Renal pelvis (tissue), 12 donors: ENCODE measurements at places on chromosomes 4 and X. TPM values are rescaled to one million over a fixed set of nuclear protein-coding genes. Genes with fewer than 3 reads are reported as not detected.

DNA sequence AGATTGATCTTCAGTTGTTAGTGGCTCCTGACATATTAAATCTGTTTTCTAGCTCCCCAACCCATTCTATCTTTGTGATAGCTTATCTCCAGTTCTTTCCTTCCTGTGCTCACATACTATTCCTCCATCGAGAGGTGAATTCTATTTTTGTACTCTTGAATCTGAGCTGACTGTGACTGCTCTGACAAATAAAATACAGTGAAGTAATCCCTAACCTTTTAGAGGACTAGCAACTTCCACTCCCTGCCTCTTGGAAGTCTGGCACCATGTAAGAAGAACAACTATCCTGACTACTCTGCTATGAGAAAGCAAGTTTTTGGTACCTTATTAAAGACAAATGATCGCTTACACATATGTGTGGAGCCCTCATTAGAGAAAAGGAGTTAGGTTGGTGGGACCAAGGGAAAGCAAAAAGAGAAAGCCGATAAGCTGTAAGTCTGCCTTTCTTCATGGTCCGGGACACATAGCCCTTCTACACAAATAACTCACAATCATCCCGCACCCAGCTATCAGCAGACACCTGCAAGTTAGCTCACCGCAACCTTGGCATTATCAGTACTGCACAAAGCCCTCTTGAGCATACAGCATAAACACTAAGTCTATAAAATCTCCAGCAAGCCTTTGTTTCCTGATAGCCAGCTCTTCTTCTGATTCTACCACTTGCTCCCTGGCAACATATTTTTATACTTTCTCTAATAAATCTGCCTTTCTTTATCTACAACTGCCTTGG lies 13.5 kb upstream of the PPM1K start:
- no peak for DNase-seq

The BEX5 gene
- polyA plus RNA-seq, result 10.0 TPM

GRCh38 chr4:76091052-76091451 lies 16.5 kb downstream of the ART3 start:
- no peak for DNase-seq

DNA sequence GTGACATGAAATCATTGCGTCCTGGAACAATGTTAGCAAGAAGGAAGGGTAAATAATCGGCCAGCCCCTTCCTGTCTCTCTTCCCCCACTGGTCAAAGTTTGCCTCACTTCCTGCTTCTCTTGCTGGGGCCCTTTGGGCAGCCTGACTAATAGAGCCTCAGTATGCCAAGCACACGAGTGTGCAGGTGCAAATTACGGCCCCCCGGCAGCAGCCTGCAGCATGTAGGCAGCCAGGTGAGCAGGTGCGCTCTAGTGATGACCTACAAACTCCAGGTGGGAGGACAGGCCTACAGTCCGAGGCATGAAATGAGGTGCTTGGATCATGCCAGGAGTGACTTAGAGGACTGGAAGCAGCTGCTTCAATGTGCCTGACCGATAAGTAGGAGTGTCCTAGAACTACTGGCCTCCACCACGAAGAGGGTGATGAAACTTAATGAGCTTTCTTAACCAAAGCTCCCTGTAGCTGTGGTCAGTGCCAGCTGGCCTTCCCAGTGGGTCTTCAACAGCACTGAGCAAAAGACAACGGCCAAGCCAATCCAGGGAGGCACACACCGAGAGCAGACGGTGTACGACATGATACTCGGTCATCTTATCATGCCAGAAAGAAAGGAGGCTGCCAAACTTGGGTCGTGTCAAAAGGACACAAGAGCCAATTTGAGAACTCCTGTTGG lies 26.1 kb upstream of the FAT1 start:
- DNase-seq, result no peak

DNA sequence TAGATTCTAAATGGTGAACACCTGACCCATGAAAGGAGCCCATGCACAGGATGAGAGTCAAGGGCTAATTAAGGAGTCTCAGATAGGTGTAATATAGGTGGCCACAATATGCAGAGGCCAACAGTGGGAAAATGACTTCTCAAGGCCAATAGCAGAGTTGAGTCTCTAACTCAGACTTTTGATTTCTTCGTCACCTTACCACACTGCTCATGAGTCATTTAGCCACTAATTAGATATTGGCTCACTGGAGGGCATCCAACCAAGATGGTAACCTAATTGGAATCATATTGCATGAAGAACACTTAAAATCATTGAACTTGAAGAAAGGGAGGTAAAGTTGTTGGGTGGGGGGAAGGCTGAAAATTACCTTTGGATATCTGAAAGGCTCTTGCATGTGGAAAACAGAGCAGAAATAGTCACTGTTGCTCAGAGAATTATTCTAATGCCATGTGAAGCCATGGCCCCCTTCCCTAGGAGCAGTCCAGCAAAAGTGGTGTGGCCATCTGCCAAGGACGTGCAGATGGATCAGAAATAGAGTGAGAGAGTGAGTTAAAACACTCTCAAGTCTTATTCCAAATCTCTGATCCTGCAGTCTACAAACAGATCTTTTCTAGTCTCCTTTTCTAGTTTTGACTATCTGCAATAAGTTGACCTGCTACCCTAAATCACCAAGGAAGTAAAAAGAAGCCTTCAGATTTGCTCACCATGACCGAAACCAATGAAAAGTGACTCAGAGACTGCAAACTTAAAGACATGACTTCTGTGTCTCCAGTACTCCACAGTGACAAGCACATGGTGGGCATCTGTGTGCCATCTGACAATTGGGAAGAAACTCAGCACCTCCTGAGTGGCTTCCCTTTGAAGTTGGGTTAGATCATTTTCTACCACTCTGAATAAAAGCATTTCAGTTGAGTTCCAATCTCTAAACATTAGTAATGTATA lies 93.9 kb upstream of the C1QTNF7 start:
- no peak for DNase-seq

The TRIM75 gene
- polyA plus RNA-seq, result 0.09 TPM

GRCh38 chrX:48068096-48068887 lies 3.1 kb downstream of the ZNF630 start:
- no peak for DNase-seq

- no peak for DNase-seq
Observed at GRCh38 chrX:134174859-134175258, 62.1 kb upstream of the CCDC160 start.

DNA sequence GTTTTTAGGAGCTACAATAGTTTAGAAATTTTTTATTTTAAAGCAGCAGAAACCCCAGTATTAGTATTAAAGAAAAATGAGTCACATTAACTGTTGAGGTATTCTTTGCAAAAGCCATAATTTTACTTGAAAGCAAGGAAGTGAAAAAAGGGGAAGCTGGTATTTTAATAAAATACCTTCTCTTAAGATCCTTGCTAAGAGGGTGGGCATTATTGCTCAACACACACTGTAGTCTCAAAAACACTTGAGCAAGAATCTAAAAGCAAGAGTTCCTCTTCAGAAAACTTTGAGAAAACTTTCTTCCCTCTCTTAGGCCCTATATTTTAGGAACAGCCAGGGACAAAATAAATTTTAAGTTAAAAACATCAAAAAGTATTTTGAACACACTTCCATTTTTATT lies 259.4 kb upstream of the DIAPH2 start:
- no peak for DNase-seq
